Natural killer cell (primary cell): ENCODE measurements at places on chromosomes 4 and X. TPM values are rescaled to one million over a fixed set of nuclear protein-coding genes. Genes with fewer than 3 reads are reported as not detected.

The SULT1B1 gene
- 24.6 TPM for total RNA-seq

The AGTR2 gene
- not detected for total RNA-seq

The USP26 gene
- not detected for total RNA-seq

The HTR2C gene
- total RNA-seq, result not detected

The TMPRSS11F gene
- not detected for total RNA-seq

The PSAPL1 gene
- not detected for total RNA-seq

The SLITRK4 gene
- total RNA-seq, result 0.65 TPM

The ZNF157 gene
- 0.35 TPM for total RNA-seq

The IL3RA gene
- total RNA-seq, result 4.4 TPM

The MEPE gene
- not detected for total RNA-seq
